ENCODE measurements at places on chromosomes 3 and 15.

GRCh38 chr15:94033014-94033682, 198.2 kb upstream of the MCTP2 start:
- no peak for DNase-seq

DNA sequence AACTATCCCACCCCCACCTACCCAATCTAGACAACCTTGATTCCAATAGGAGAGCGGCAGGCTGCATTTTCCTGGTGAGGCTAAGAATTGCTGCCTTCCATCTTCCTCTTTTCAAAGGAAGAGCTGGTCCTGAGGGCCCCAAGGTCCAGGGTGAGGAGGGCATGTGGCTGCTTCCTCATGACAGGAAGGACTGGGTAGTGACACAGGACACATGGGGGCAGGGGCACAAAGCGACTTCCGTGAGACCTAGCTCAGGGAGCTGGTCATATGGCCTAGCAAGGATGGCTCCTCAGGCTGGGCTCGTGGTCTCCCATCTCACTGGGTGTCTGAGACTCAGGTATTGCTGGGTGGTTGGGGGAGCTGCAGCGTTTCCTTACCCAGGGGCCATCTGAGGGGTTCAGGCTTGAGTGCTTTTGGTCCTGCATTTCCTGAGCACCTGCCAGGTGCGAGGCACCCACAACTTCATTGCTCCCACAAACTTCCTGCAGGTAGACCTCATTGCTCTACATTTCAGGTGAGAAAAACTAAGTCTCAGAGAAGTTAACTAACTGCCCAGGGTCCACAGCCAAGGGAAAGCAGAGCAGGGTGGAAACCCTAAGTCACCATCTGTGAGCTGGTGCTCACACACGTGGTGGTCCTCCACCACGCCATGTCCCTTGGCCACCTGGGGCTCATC, 160.0 kb upstream of the TLE3 start:
- DNase-seq, result no peak

GRCh38 chr3:112646623-112647022, 5.7 kb upstream of the CCDC80 start:
- DNase-seq, result no peak

GRCh38 chr3:169699536-169700050, 36.1 kb upstream of the MECOM start:
- DNase-seq, result no peak

DNA sequence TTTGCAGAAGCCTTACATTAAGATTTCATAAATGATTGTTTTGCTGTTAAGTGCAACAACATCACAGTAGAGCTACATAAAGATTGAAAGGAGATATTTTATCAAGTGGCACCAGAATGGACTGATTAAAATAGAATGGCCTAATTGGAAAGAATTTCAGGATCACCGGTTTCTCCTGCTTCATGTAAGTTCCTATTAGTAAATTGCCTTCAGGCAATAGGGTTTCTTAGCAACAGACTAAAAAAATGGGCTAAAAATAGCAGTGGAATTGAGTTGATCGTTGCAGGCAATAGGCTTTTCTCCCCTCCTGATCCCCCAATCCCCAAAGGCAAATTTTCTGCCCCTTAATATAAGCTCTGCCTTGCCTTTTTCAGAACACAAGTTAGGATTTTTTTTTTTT, 917 bp downstream of the LNP1 start:
- peak; percentile 20 for DNase-seq

- DNase-seq, result no peak
Measured at GRCh38 chr3:141129049-141129448, 77.9 kb downstream of the SPSB4 start.

DNA sequence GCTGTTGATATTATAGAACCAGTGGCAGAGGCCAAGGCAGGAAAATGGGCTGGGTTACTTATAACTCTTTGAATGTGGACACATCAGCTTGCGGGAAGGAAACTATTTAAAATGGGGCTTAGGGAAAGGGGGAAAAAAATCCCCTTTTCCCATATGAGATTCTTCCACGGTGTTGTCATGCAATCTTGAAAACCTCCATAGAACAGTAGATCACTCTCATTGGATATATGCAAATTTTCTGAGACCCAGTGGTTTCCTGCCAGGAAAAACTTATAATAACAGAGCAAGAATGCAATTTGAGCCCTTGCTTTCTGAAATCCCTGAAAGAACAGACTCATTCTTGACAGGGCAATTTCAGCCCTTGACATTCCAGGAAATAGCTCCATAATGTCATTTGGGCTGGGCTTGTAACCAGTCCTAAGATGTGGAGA, 31.1 kb downstream of the TMEM212 start:
- DNase-seq, result peak; percentile 18

GRCh38 chr15:26893351-26894065, 26.6 kb downstream of the GABRA5 start:
- no peak for DNase-seq

GRCh38 chr3:143436231-143436930, 316.8 kb downstream of the CHST2 start:
- no peak for DNase-seq

GRCh38 chr3:83193526-83193925, 1432.1 kb upstream of the GBE1 start:
- DNase-seq, result no peak

DNA sequence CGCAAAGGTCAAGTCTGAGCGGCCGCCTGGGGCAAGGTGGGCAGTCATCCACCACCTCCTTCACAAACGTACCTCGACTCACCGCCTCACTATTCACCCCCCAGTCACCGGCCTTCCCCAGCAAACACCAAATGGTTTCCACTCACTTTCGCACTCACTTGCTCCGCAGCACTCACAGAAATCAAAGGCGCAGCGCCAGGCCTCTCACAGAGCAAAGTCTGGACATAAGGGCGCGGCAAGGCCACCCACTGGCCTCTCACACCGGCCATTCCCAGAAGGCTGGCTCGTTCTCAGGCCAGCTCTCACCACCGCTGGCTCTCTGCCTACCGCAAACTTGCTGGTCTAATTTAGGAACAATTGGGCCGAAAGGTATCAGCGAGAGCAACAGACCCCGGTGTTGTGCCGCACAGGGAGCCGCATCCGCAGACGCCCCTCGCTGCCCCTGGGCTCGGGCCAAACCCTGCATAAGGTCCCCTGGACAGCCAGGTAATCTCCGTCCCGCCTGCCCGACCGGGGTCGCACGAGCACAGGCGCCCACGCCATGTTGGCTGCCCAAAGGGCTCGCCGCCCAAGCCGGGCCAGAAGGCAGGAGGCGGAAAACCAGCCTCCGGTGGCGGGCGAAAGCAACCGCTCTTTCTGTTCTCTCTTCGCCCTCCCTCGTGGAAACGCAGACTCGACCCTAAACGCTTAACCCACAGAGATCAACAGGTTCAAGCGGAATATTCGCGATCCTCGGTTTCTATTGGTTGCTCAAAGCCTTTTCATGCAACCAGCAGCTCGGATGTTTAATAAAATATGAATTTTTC, 2.9 kb downstream of the SHOX2 start:
- DNase-seq, result no peak

DNA sequence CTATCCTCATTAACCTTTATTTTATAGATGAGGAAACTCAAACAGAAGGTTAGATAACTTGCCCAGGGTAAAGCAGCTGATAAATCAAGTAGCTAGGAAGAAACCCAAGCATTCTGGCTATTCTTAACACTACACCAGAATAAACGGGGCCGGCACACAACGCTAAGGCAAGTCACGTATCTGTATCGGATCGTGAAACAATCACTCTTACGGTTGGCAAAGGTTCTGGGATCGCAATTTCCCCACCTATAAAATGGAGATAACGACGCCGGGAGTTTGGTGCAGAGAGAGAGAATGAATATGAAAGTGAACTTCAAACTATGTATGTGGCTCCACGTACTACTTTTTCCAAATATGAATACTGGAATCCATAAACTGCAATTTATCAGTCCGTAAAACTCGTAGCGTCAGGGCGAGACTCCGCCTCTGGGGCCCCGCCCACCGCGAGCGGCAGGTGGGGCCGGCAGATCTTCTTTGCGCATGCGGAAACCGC, 252 bp upstream of the ARMC8 start:
- DNase-seq, result peak; percentile 98

DNA sequence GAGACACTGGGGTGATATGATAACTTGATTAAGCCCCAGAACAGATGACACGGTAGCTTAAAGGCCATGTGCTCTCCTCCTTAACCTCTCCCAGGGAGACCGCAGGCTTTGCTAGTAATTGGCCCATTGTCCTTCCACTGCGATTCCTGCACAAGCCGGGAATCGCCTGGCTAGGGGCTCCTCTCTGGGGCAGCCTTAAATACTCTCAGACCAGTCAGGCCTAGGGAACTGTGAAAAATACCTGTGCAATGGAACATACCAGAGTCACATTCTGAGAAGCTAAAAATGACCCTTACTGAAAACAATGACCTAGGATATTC, 56.3 kb downstream of the CPN2 start:
- no peak for DNase-seq

DNA sequence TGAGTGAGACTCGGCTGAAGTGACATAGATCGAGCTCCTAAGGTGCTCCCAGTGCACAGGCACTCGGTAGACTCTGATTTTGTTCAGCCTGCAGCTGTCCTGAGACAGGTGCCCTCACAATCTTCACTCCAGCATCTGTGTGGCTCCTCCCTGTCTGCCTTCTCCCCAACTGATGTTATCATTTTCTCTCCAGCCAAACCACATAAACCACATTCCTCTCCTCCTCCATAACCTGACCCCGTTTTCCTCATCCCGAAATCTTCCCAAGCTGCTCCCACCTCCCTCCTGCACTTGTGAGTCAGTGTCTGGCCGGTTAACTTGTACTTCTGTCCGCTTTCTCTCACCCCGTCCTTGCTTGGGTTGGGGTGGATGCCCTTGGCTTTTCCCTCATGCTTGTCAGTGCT, 93.3 kb upstream of the HACD2 start:
- DNase-seq, result peak; percentile 44

- DNase-seq, result no peak
Measured at GRCh38 chr15:80597076-80597475, 98.0 kb upstream of the ABHD17C start.

DNA sequence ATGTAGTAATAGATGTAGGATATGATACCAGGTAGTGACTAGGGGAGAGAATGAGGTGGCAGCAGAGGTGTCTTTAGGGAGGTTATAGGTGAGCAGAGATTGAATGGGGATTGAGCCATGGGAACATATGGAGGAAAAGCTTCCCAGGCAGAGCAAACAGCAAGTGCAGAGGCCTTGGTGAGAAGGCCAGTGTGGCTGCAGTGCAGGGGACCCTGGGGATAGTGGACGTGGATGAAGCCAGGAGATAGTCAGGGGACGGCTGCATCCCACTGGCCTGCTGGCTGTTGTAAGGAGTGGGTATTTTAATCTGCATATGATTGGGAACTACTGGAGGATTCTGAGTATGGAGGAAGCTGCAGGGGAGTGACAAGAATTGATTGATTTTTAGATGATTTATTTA, 62.7 kb upstream of the TRAK1 start:
- no peak for DNase-seq

- no peak for DNase-seq
Measured at GRCh38 chr3:45978006-45978761, 17.4 kb downstream of the FYCO1 start.

- no peak for DNase-seq
Measured at GRCh38 chr15:65553691-65554090, 23.4 kb downstream of the HACD3 start.

GRCh38 chr3:69309814-69310213, 76.1 kb downstream of the FRMD4B start:
- DNase-seq, result no peak

- DNase-seq, result no peak
Measured at GRCh38 chr3:43331381-43331780, 45.0 kb downstream of the SNRK start.

DNA sequence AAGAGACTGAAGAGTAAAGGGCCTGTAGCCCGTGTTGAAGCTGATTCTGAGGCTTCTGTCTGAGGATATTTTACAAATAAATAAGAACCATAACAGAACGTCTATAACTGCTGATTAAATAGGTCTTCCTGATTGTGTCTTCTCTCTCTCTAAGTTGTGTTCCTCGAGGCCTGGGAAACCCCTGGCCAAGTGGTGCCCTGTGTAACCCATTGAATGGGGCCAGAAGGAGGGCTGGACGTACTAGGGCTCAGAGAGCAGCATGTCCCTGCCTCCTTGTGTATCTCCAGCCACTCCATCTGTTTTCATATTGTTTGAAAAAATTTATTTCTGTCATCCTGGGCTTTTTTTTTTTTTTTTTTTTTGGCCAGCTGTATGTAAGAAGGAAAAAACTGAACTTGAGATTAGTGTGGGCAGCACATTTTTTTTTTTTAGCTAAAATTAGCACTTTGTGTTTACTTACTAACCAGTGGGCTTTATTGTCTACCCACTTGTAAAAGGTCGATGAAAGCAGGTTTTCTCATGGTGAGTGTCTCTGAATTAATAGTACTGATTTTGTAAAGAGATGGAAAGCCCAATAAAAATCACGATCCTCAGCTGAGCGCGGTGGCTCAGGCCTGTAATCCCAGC, 10.7 kb downstream of the DHX30 start:
- no peak for DNase-seq

- no peak for DNase-seq
Measured at GRCh38 chr3:195068084-195069080, 202.6 kb downstream of the XXYLT1 start.

DNA sequence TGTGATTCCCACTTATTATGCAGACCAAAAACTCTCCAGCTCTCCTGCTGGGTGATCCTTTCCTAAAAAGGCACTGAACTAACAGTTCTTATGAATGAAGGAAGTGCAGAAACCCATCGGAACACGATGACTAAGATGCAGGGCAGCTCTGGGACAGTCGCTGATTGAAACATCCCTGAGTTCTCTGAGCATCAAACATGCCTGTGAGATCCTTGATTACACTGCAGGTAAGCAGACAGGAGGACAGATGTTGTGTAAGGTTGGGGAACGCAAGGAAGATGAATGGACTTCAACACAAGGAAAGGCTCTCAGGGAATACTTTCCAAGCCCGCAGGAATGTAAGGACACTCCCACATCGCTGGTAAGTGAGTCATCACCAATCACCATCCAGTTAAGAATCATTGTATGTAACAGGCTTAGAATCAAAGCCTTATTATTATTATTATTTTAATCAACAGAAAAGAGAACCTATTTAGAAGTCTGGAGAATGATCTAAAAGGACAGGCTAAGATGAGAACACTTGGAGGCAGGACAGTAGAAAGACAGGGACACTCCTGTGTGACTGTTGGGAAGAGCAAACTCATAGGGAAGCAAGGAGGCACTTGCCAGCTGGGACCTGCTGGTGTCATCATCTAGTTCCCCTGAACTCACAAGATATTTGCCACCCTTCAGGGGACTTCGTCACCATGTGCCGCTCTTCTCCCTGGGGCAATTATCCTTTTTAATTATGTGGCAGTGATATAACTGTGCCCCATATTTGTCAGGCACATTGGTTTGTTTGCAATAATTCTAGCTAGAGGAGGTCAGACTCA, 26.0 kb downstream of the TMEM158 start:
- peak; percentile 81 for DNase-seq

GRCh38 chr15:60179786-60180391, 175.8 kb downstream of the FOXB1 start:
- DNase-seq, result peak; percentile 51

DNA sequence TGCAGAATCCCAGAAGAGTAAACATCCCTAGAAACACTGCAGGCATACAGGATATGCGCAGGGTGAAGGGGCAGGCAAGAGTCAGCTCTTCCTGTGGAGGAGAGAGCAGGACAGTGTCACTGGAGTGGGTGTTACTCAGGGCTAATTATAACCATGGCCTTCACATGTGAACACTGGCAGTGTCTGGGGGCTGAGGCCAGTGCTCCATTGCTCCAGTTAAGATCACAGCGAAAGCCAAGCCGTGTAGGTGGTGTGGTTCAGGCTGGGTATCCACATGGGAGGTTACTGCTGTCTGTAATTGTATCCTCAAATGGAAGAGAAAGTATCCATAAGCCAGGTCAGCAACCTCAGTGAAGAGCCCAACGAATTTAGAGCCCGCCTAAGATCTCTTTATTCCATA, 84.6 kb downstream of the MESD start:
- no peak for DNase-seq

Measured in RWPE1 (cell line).